ENCODE measurements at places on chromosomes 2 and 18. TPM values are rescaled to one million over a fixed set of nuclear protein-coding genes. Genes with fewer than 3 reads are reported as not detected.

The IL1RN gene
- total RNA-seq: 3.0 TPM

The PHLPP1 gene
- total RNA-seq: 12.3 TPM

GRCh38 chr2:37832590-37833197, 92.4 kb upstream of the RMDN2 start:
- peak; percentile 94 for DNase-seq

The PRKAG3 gene
- not detected for total RNA-seq
